ENCODE measurements at places on chromosomes 1 and 21.
A peak's percentile ranks its signal among the peaks of the same experiment; 100 is the strongest.

GRCh38 chr1:38667626-38668025 lies 191.9 kb downstream of the RRAGC start:
- DNase-seq: no peak

DNA sequence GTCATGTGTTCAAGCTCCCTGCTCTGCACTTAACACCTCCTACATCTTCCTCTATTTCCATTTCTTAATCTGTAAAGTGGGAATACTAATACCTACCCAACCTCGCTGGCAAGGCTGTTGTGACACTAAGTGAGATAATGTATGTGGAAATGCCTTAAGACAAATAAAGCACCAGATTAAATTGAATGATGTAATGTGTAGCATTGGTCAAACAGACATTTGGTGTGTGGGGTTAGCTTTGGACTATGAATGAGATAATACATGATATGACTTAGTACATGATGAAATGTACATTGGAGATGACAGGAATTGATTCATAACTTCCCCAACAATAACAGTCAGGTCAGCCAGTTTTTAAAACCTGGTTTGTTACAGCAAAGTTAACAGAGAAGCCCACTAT lies 5.2 kb downstream of the AMPD1 start:
- no peak for DNase-seq

DNA sequence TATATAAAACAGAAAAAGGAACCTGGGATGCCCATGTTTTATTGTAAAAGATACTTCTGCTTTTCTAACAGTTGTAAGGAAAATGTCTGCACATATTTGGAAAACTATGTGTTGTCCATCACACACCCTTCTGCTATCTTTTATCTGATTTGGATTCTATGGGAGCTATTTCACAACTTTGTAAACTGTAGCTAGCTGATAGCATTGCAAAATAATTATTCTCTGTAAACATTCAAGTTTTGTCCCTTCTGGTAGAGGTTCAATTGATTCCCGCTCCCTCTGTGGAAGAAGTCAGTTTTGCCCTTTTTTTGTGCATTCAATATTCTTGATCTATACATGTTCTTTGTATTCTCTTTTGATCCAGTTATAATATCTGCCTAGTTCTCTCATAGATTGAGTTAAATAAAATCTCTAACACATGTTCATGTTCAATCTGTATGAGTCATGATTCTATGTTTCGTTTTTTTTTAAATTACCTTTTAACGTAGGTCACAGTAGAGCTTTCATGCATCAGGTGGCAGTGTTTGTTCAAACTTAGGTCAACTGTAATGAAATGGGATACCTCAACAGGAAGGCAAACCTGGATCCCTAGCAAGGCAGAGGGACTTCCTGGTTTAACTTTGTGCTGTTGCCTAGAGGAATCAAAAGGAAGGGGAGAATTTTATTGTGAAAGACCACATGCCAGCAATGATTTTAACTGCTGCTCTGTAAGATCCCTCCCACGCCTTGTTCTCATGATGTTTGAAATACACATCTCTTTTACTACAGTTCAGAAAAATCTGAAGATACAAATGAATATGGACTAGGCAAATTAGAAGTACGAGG lies 26.0 kb upstream of the BCL9 start:
- no peak for DNase-seq

GRCh38 chr1:169949139-169949538 lies 55.4 kb upstream of the SCYL3 start:
- no peak for DNase-seq

DNA sequence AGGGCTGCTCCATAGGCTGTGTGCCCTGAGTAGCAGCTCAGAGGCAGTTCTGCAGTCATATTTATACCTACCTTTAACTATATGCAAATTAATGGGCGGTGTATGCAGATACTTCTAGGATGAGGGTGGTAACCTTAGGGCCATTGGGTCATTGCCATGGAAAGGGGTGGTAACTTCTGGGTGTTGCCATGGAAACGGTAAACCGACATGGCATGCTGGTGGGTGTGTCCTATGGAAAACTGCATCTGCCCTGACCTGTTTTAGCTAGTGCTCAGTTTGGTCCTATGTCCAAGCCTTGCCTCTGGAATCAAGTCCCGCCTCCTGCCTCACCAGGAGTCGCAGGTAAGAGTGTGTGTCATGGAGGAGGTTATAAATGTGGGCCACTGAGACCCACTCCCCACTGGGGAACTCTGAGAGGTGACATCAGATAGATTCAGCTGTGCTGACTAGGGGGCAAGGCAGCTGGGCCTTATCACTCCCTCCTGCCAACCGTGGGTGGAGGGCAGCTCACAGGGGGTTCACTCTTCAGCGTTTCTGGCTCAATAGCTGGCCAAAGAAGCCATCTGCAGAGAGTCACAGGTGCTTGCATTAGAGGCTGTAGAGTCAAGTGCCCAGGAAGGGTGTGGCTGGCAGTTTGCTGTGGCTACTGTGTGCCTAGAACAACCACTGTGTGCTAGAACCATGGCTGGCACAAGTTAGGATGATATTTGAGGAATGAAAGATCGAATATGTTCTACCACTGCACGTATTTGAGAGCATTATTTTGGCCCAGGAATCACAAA lies 19.0 kb downstream of the BACE2 start:
- no peak for DNase-seq

DNA sequence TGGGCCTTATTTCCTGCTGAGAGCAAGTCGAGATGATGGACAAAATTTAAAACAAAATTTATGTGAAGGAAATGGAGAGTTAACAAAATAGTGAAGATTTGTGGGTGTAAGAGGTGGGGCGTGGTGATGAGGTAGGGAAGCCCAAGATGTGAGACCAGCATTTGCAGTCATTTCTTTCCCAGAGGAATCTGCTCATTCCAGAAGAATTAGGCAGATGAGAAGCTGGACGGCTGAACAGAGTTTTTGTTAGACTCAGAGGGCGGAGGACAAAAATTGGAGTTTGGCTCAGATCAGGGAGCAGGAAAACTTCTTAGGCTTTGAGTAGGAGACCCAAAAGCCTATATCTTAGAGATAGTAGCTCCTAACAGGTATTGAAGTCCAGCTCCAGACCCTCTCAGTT lies 65.3 kb downstream of the CAMTA1 start:
- no peak for DNase-seq

GRCh38 chr1:73783352-73783751 lies 414.6 kb downstream of the LRRIQ3 start:
- DNase-seq: no peak

DNA sequence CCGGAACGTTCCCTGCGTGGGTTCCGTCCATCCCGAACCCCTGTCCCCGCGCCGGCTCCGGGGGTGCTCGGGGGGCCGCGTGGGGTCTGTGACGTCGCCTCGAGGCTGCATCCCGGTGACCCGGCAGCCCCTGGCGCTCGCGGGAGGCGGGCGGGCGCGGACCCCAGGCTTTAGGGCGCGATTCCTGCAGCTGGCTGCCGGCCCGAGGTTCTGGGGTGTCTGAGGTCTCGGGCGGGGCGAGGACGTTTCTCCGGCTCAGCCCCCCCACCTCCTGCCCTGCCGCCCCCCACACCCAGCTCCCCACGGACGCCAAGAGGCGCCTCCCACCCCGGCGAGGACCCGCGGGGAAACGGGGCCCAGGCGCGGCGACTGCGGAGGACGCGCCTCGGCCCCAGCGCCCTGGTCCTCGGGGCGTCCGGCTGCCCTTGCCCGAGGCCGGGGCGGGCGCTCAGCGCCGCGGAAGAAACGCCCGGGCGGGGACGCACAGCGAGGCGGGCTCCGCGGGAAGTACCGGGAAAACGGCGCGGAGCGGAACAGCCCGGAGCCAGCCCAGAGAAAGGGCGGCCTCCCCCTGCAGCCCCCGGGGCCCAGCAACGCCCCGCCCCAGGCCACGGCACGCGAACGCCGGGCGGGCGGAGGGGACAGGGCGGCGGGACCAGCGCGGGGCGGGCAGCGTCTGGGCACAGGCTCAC lies 1.3 kb upstream of the PCBP3 start:
- DNase-seq: no peak

DNA sequence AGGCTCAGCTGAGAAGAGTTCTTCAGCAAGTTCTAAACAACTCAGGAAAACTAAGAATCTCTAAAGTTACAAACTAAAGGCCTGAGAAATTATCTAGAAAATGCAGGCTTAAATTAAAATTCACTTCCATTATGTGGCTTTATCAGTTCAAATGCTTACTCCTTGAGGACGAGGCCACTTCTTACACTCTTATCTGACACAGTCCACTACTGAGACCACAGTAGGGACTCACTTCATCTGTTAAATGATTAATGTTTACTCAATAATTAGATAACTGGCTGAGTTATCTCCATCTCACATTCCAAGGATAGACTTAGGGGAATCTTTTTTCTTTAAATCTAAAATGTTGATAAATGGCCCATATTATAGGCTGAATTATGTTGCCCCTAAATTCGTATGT lies 1.6 kb downstream of the C1orf141 start:
- DNase-seq: no peak

DNA sequence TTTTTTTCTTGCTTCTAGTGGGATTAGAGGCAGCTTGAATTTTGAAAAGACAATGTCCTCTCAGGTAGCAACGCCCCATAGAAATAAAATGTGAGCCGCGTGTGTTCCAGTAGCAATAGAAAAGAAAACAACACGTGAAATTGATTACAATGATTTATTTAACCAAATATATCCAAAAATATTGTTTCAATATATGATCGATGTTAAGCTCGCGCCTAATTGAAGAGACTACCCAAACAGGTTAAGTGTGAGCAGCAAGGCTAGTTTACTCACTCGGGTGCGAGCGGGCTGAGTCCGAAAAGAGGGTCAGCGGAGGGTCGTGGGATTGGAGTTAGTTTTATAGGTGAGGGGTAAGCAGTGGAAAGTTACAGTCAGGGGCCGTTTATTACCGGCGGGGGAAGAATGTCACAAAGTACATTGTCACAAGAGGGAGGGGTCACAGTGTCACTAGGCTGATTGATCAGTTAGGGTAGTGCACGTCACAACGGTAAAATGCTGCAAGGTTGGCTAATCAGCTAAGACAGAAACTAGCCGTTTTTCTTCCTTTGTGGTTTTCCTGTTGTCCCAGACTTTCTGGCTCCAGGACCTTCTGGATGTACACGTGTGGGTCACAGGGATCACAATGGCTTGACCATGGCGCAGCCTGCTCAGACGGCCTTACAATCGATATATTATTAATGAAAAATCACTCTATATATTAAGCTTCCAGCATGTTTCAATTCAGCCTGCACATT lies 697 bp upstream of the ZNF670 start:
- DNase-seq: no peak

DNA sequence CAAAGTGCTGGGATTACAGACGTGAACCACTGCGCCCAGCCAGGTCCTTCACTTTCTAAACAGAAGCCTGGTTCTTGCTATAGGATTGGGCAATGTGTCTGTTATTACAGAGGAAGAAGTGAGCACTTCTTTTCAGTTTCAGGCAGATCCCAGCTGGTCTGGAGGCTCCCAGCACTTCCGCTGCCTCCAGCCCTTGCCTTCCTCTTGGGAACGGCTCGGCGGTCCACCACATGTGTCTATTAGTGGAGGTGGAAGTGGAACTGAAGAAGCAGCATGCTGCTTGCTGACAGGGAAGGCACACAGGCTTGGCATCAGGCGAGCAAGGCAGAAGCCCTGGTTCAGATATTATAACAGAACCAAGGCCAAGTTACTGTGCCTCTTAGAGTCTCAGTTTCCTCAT lies 17.0 kb downstream of the MKNK1 start:
- no peak for DNase-seq

GRCh38 chr1:12057940-12058687 lies 5.0 kb upstream of the TNFRSF8 start:
- DNase-seq: no peak

- no peak for DNase-seq
Measured at GRCh38 chr21:29443411-29444010, 144.8 kb downstream of the BACH1 start.

DNA sequence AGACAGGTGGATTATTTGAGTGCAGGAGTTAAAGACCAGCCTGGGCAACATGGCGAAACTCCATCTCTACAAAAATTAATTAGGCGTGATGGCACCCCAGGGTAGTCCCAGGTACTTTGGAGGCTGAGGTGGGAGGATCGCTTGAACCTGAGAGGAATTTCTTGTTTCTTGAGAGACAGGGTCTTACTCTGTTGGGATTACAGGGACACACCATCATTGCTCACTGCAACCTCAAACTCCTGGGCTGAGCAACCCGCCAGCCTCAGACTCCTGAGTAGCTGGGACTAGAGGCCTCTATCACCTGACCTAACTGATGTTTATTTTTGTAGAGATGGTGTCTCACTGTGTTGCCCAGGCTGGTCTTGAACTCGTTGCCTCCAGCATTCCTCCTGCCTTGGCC lies 24.8 kb downstream of the DHX9 start:
- no peak for DNase-seq

DNA sequence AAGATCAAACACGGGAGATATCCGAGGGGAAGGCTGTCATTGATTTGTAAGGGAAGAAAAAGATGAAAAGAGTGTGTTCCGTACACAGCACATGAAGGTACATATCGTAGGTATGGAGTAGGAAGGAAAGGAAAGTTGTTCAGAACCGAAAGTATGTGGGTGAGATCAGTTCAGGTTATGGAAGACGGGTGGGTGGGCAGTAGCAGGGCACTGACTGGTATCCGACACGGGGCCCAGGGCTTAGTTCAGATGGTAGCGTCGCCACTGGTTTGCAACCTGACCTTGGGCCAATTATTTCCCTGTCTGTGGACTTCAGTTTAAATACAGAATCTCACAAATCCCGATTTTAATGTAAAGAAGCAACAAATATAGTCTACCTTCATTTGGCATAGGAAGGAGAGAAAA lies 27.8 kb upstream of the A3GALT2 start:
- DNase-seq: no peak

- DNase-seq: no peak
Measured at GRCh38 chr1:197799271-197799670, 24.0 kb upstream of the DENND1B start.

- DNase-seq: no peak
Measured at GRCh38 chr1:201653233-201653632, 114.3 kb downstream of the NAV1 start.

- DNase-seq: no peak
Measured at GRCh38 chr1:113946112-113946511, 17.0 kb downstream of the HIPK1 start.

DNA sequence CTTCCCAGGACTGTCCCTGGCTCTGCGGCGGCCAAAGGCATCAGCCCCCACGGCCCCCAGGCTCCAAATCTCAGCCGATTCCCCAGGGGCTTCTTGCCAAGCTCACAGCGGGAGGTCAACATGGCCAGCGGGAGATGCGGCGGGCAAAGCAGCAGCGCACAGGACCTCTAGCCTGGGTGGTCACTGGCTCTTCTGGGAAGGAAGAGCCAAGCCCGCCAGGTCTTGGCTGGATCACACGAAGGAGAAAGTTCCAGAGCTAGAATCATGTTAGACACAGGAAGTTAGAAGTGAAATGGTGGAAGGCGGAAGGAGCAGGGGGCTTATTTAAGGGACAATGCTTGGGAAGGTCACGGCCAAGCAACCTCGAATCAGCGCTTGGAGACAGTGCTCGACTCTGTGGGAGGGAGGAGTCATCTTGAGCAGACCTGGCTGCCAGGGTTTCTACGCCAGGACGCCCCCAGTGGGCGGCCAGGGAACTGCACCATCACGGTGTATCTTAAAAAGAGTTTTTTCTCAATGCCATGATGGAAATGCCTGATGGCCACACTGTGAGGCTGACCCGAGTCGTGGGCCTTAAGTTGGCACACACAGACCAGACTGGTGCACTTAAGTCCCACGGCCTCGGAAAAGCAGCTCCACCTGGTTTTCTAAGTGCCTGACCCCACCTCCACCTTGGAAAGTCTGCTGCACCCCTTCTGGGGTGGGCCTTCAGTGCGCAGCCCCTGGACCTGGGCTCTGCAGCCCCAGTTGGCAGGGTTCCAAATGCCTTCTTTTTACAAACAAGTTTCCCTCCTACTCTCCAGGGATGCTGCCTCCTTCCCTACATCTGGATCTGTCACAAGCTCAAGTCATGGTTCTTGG lies 29.3 kb downstream of the SLC66A1 start:
- DNase-seq: no peak

- peak; percentile 2 for DNase-seq
Measured at GRCh38 chr1:5287178-5288150, 633.1 kb downstream of the AJAP1 start.
